Thymus (tissue), 14 donors: ENCODE measurements at places on chromosomes 5 and 9. TPM values are rescaled to one million over a fixed set of nuclear protein-coding genes. Genes with fewer than 3 reads are reported as not detected.

Gene IQGAP2
- 20.7 TPM for total RNA-seq

Gene MLANA
- total RNA-seq: not detected

Gene STK32A
- 0.14 TPM for total RNA-seq

Gene FAM221B
- under 0.01 TPM for total RNA-seq

Gene SEMA6A
- total RNA-seq: 6.2 TPM

Gene PCDHB10
- 0.19 TPM for total RNA-seq

Gene FYB1
- 71.8 TPM for total RNA-seq

Gene ARL10
- 1.8 TPM for total RNA-seq

Gene ANKH
- 17.3 TPM for total RNA-seq

DNA sequence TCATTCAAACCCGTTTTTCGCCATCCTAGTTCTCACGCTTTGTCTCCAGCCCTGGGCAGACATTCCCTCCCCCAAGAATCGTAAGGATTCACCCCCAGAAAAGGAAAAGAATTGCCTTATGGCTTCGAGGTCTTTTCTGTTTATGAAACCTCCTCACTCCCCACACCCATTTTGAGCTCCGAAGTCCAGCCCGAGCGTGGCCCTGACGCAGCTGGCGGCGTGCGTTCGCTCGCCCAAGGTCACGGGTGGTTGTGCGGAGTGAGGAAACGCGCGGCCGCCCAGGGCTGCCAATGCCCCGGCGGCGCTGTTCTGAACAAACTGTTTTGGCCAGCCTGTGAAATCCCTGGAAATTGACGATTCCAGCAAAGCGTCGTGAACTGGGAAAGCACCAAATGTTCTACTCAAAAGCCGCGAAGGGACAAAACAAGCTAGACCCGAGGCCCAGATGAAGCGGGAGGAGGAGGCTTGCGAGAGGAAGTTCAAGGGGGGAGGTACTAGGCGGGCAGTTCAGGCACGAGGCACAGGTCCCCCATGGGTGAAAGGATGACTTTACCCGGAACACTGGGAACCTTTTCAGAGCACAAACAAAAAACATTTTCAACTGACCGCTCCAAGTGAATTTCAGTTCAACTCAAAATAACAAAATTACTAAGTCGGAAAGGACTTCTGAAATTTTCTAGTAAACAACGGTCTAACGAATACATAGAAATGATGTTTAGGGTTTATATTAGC is 683 bp upstream of the ZFAND5 start:
- DNase-seq: peak; percentile 65
- H3K4me3 ChIP-seq: peak overlapping the region; percentile 99
- H3K4me1 ChIP-seq: peaks cover 5% of the 10 kb centered on the region
- H3K27ac ChIP-seq: peak overlapping the region; percentile 85
- H3K27me3 ChIP-seq: no peaks in the 10 kb centered on the region

DNA sequence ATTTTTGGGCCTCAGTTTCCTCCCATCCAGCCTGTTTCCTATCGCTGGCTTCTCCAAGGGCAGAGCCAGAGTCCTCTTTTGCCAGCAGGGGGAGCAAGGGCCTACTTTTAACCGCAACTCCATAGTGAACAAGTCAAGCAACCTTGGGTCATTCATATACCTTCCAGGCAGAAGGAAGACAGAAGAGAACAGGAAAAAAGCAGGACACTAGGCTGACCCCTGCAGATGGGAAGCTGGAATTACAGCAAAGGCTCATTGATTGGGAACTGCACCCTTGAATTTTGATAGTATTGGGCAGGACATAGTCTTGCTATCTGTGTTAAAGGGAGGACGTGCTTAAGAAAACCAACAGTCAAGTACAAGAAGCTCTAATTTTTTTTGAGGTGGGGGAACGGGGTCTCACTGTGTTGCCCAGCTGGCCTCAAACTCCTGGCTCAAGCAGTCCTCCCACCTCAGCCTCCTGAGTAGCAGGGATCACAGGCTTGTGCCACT is 30.1 kb downstream of the QRFP start:
- peaks cover 16% of the 10 kb centered on the region for H3K36me3 ChIP-seq
- H3K4me3 ChIP-seq: no peak overlapping the region
- peak; percentile 57 for DNase-seq
- H3K27ac ChIP-seq: no peak overlapping the region

DNA sequence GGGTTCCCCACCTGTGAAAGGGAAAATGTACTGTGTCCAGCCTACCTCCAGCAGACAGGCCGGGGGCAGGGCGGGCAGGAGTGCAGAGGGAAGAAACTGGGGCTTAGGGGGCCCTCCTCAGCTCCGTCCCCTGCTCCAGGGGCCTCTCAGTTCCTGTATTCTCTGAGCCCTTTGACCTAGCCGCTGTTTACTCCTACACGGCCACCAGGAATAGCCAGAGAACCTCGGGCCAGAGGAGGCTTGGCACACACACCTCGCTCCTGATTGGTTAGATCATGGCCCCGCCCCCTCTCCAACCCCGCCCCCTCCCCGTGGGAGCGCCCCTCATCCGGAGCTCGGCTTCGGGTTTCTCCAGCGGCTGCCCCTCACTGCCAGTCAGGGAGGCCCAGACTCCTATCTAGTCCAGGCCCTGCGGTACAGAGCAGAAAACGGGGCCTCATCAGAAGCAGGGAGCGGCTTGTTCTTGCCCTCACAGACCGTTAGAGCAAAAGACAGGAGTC is 2.2 kb downstream of the ST6GALNAC6 start:
- no peak overlapping the region for H3K4me3 ChIP-seq
- no peaks in the 10 kb centered on the region for H3K27me3 ChIP-seq
- no peak for DNase-seq
- peaks cover 31% of the 10 kb centered on the region for H3K4me1 ChIP-seq
- H3K36me3 ChIP-seq: peaks cover 38% of the 10 kb centered on the region
- H3K27ac ChIP-seq: peak overlapping the region; percentile 43

DNA sequence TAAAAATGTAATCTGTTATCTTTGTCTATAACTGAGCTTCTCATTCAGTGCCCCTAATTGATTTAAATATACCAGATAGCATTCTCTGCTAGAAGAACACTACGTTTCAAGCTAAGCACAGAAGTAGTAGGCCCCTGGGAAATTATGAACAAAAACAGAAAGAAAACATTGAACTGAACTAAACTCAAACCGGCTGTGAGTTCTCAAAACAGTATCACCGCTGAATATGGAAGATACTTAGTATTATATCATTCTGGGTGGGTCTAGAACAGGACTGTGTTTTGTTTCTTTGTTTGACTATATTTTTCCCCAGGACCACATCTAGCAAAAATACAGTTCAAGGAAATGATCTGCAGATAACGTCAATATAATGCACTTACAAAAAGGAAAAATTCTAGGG is 95.1 kb upstream of the HMHB1 start:
- H3K36me3 ChIP-seq: no peaks in the 10 kb centered on the region
- no peak overlapping the region for H3K4me3 ChIP-seq
- no peak for DNase-seq
- H3K4me1 ChIP-seq: no peaks in the 10 kb centered on the region
- H3K27me3 ChIP-seq: no peaks in the 10 kb centered on the region

- peak overlapping the region; percentile 96 for H3K4me3 ChIP-seq
- peak; percentile 88 for DNase-seq
- no peaks in the 10 kb centered on the region for H3K36me3 ChIP-seq
These were observed 679 bp upstream of the KDM4C start for GRCh38 chr9:6757132-6757455.

GRCh38 chr5:122743261-122743660 is 31.6 kb upstream of the SNX2 start:
- H3K36me3 ChIP-seq: no peaks in the 10 kb centered on the region
- H3K27ac ChIP-seq: no peak overlapping the region
- H3K4me1 ChIP-seq: no peaks in the 10 kb centered on the region
- DNase-seq: no peak
- no peaks in the 10 kb centered on the region for H3K27me3 ChIP-seq
- H3K4me3 ChIP-seq: no peak overlapping the region

DNA sequence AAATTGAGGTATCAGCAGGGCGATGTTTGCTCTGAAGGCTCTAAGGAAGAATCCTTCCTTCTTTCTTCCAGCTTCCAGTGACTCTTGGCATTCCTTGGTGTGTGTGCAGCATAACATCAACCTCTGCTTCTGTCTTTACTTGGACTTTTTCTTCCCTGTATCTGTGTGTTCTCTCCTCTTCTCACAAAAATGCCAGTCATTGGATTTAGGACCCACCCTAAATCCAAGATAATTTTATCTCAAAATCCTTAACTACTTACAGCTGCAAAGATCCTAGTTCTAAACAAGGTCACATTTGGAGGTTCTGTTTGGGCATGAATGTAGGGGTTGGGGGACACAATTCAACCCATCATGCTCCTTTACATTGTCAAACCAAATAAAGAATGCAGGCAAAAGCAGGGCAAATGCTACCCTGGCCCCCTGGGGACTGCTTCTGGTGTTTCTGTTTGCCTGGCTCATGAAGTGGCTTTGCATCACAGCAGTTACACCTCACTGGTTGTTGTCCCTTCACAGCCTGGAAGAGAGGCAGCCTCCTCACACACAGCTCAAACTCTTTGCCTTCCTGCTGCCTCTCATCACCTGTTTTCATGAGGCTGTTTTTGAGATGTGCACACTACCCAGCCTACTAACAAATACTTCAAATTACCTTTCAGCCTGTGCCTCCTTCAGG is 64.8 kb upstream of the PLCXD3 start:
- no peak for DNase-seq
- H3K27ac ChIP-seq: no peak overlapping the region
- no peak overlapping the region for H3K4me3 ChIP-seq
- H3K27me3 ChIP-seq: no peaks in the 10 kb centered on the region

GRCh38 chr9:32992595-32993238 is 8.7 kb downstream of the APTX start:
- peaks cover 24% of the 10 kb centered on the region for H3K36me3 ChIP-seq
- no peaks in the 10 kb centered on the region for H3K4me1 ChIP-seq

DNA sequence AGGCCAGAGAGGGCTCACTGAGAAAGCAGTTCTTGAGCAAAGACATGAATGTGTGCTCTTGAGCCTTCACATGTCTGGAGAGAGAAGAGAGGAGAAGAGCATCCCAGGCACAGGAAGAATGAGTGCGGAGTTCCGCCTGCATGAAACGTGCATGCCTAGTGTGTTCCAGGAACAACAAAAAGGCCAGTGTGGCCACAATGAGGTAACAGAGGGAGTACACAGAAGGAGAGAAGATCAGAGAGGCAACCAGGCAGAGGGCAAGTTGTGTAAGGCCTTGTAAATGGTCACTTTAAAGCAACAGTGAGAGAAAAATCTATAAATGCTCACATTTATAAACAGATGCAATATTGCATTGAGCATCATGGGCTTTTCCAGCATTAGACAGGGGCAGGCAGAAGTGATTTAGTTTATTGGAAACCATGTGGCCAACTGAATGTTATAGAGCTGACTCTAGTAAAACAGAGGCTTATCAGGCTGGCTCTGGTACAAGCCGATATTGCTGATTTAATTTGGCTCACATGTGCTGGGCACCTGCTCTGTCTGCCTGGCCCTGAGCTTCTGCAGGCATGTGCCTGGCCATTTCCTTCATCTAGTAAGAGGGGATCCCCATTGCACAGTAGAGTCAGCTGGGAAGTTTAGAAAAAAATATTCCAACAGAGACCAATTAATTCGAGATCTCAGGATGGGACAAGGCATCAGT is 185.3 kb downstream of the SAXO1 start:
- H3K27me3 ChIP-seq: no peaks in the 10 kb centered on the region
- H3K4me1 ChIP-seq: no peaks in the 10 kb centered on the region
- no peak overlapping the region for H3K27ac ChIP-seq
- no peak for DNase-seq

- no peaks in the 10 kb centered on the region for H3K36me3 ChIP-seq
- peaks cover 20% of the 10 kb centered on the region for H3K27me3 ChIP-seq
- no peak overlapping the region for H3K4me3 ChIP-seq
- no peak overlapping the region for H3K27ac ChIP-seq
- no peaks in the 10 kb centered on the region for H3K4me1 ChIP-seq
- no peak for DNase-seq
These were observed 18.5 kb downstream of the LHX3 start for GRCh38 chr9:136186386-136186785.

GRCh38 chr5:40514976-40515375 is 164.7 kb upstream of the PTGER4 start:
- H3K27me3 ChIP-seq: no peaks in the 10 kb centered on the region
- H3K36me3 ChIP-seq: no peaks in the 10 kb centered on the region
- H3K4me3 ChIP-seq: no peak overlapping the region
- peaks cover 9% of the 10 kb centered on the region for H3K4me1 ChIP-seq
- no peak for DNase-seq
